ENCODE measurements at places on chromosomes 1 and 21. TPM values are rescaled to one million over a fixed set of nuclear protein-coding genes. Genes with fewer than 3 reads are reported as not detected.

BRDT gene
- total RNA-seq = not detected

LGR6 gene
- total RNA-seq = 1.6 TPM

S100A1 gene
- total RNA-seq = 2.1 TPM

WDR64 gene
- total RNA-seq = not detected

ELAPOR1 gene
- 13.6 TPM for total RNA-seq

RBM8A gene
- 74.5 TPM for total RNA-seq

FCGR3A gene
- total RNA-seq = 11.1 TPM

B3GALT6 gene
- 22.1 TPM for total RNA-seq

KRTAP11-1 gene
- not detected for total RNA-seq

KRTAP7-1 gene
- not detected for total RNA-seq

FCRL5 gene
- not detected for total RNA-seq

RAB25 gene
- total RNA-seq = not detected

ZBTB8B gene
- 16.4 TPM for total RNA-seq

FALEC gene
- total RNA-seq = 0.92 TPM

ADGRL2 gene
- total RNA-seq = 164 TPM

SMCP gene
- not detected for total RNA-seq

PCNX2 gene
- total RNA-seq = 255 TPM

HES4 gene
- total RNA-seq = 17.1 TPM

E2F2 gene
- 3.0 TPM for total RNA-seq

CAPN9 gene
- not detected for total RNA-seq

KLHL12 gene
- total RNA-seq = 49.1 TPM

TUFT1 gene
- 11.5 TPM for total RNA-seq

RAB42 gene
- 3.0 TPM for total RNA-seq

ARID1A gene
- total RNA-seq = 35.1 TPM

TCEA3 gene
- 2.3 TPM for total RNA-seq

Measured in diencephalon (tissue), 1 donor.